ENCODE measurements at places on chromosomes 4 and X.

- DNase-seq = no peak
Observed at GRCh38 chr4:110022457-110022856, 109.8 kb downstream of the EGF start.

- DNase-seq = no peak
Observed at GRCh38 chr4:88753658-88754571, 56.3 kb upstream of the NAP1L5 start.

DNA sequence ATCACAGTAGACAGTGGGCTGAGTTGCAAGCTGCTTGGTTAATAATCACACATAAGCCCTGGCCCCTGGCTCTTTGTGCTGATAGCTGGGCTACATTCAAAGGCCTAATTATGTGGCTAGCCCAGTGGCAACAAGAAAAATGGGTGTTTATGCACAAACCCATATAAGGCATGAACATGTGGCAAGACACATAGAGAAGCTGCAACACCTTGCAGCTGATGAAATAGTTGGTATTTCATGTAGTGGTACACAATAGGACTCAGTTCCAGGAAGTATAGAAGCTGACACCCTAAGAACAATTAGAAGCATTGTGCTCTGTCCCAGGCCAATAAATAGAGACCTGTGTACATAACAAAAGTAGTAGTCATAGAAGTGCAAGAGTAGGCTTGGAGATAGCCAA, 14.6 kb upstream of the ZNF630 start:
- DNase-seq = no peak

DNA sequence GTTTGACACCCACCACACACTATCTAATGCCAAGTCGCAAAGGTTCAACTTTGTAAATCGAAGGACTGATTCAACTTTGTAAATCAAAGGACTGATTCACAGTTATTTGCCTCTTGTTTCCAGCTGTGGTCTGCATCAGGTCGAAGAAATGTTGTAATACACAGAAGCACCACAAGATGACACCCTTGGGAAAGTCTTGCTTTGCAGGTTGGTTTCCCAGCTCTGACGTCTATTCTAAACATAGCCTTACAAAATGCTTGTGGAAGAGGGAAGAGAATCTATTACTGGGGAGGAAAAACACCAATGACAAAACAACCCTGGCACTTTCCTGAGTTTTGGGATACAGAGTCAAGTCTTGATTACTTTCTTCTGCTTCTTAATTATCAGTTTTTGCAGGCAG, 35.3 kb downstream of the SUPT20HL1 start:
- peak; percentile 23 for DNase-seq

DNA sequence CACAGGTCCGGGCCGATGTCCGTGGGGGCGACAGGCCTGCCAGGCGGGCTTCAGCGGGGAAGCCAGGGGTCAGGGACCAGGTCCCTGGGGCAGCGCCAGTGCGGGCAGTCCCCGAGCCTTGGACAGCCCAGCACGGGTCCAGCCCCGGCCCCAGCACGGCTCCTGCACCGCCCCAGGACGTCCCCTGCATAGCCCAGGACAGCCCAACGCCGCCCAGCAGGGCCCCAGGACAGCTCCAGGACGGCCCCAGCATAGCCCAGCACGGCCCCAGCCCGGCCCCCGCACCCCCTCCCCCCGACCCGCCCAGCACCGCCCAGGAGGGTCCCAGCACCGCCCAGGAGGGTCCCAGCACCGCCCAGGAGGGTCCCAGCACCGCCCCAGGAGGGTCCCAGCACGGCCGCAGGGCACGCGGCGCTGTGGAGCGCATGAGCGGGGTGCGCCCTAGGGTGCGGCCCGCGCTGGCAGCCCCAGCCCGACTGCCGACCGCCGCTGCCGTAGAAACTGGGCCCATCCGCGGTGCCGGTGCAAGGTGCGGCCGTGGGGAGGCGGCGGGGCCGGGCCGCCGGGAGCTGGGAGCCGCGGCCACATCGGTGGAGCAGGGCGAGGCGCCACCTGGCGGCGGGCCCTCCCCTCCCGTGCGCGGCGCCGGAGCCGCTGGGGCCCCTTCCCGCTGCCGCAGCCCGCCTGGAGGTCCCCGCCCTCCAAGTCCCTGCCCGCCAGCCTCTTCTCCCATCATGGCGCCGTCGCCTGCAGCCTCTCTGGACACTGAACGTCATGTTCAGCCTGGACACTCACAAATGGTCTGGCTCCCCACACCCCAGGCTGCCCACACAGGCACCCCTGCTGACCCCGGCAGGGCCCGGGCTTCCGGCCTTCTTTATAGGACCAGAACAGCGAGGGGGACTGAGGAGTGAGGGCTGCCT, 106.8 kb upstream of the NKX1-1 start:
- DNase-seq = peak; percentile 27

- no peak for DNase-seq
Observed at GRCh38 chr4:3203971-3204431, 45.0 kb upstream of the MSANTD1 start.

DNA sequence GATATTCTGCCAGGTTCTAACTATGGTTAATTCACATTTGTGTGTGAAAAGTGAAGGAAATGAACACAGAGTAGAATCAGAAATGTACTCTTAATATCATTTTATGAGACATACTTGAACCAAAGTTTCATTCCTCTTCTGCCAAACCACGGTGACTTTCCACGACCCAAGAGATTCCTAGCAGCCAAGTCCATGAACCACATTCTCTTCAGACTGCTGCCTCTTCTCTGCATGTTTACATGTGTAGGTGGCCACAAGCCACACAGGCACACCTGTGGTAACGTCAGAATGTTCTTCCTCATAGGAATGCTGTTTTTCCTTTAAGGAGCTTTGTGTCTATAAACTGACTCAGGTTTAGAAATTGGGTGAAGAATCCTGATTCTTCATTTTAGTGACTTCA, 1411.2 kb downstream of the RAPGEF2 start:
- no peak for DNase-seq

GRCh38 chr4:166165829-166166420, 292.9 kb downstream of the TLL1 start:
- no peak for DNase-seq

DNA sequence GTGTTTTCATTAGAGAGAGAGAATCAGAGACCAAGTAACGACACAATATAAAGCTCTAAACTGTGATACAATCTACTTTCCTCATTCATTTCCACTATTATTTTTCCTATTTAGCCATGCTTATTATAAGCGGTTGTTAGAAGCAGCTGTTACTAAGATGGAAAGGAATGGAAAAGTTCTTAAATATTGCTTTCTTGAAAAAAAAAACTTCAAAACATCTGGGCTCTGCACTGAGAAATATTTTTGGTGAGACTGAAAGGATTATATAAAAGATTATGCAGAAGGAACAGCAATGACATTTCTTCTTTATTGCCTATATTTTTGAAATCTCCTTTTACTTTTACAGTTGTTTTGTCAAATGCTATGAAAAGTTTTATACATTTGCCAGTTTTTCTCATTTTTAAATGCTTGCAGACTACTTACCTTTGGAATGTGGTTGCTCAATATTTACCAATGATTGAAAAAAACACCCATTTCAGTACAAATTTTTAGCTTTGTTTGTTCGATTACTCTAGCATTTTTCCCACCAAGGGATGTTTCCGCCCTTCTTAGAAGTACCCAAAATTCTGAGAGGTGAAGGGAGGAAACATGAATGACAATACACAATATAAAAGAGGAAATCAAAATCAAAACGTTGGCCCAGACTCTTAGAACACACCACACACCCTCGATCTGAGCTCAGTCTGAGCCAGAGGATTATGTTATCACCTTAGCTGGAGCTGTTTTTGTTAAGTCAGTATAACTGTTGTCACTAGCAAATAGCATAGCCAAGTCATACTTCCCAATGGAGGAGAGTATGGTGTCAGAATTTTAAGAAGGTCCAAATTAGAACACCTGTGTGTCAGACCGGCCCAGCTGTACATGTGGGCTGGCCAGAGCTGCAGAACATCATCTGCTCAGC, 18.4 kb downstream of the DKK2 start:
- no peak for DNase-seq

DNA sequence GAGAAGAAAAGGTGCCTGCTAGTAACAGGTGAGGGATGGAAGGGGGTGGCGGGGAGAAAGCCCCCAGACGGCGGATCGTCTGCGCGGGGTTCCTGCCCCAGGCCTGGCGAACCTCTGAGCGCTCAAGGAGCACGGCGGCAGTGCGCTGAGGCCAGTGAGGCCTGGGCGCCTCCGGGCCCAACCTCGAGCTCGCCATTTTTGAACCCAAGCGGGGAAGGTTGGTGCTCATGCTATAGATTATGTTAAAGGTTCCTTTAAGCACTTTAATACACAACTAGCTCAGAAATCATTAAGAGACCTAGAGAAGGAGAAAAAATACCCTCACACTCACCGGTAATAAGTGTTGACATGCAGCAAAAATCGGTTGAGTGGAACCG, 7.9 kb downstream of the PITX2 start:
- no peak for DNase-seq

- no peak for DNase-seq
Observed at GRCh38 chr4:185318679-185319078, 77.0 kb downstream of the LRP2BP start.

DNA sequence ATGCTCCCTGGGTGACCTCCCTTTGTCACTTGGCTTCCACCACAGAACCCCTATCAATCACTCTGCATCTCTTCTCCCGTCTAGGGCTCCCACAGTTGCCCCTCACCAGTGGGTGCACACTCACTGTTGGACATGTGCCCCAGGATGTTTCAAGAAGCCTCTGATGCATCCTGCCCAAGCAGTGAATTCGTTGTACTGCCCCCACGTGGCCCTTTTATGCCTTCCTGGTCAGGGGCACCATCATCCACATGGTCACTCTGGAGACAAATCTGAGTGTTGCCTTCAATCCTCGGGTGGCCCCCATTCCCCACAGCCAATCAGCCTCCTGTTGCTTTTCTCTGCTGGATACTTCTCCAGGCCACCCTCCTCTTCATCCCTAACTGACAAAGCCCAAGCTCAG, 12.2 kb downstream of the ITIH6 start:
- no peak for DNase-seq

- DNase-seq = no peak
Observed at GRCh38 chrX:40108162-40108958, 10.6 kb upstream of the BCOR start.

DNA sequence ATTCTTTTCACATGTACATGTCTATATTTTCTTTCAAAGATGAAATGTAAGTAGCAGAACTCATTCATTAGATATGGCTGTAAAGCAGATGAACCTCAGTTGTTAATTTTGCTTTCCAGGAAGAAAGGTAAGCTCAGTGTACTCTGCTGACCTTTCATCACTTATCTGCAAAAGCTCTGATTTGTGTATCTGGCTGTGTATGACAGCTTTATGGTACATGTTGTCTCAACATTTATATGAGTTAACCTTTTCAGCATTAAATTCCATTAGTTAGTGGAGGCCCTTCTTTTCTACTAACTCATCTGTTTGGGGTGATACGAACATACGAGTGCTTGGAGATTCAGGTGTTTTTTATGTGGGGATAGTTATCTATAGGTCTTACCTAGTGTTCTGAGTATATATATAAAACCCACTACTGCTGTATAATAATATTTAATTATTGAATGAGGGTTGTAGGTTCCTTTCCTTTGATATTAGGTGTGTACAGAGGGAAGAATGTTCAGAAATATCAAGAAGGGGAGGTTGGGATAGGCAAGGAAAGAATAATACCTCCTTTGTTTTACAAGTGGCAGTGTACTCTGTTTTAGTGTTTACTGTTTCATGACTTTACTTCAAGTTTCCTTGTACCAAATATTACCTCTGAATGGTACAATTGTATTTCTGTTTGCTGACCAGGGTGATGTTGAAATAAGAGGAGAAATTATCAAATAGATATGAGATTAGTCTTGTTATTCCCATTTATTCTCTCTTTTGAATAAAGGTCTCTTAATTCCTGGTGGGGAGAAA, 395.5 kb downstream of the ARHGAP24 start:
- no peak for DNase-seq

- DNase-seq = no peak
Observed at GRCh38 chr4:5220028-5220427, 168.7 kb downstream of the STK32B start.

DNA sequence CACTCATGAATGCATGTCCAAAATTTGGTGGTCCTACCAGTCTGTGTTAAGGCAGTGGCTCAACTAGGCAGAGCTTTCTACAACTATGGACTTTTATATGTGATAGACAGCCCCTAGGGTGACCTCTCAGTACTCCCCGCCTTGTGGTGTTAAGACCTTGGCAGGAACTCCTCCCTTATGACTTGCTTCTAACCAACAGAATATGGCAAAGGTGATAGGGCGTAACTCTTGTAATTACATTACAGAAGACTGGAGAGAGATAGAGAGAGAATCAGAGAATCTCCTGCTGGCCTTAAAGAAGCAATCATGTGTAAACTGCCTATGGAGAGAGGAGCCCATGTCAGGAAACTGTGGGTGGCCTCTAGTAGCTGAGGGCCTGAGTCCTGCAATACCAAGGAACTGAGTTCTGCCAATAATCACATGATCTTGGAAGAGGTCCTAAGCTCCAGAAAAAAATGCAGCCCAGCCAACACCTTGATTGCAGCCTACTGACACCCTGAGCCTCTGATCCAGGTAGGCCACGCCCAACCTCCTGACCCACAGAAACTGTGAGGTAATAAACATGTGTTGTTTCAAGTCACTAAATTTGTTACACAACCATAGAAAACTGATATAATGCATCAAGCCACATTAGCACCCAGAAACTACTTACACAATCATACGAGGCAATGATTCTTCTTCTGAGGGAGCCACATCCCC, 68.9 kb downstream of the INPP4B start:
- DNase-seq = no peak

DNA sequence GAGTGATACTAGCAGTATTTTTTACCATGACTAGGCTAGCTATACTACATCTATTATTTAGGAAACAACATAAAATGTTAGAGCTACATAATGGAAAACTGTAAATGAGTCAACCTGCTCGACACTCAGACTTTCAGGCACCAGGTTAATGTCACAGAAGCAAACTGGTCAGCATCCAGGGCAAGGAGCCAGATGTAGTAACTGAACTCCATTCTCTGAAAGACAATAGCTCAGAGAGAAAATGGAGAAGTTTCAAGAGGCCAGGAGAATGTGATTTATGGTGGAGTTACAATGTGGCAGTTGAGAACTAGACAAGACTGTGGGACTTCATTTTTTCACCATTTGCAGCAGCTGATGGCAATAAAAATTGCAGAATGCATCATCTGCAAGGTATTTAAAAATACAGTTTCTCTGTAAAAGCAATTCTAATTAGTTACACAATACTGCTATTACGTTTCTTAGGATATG, 342.7 kb upstream of the PABPC4L start:
- no peak for DNase-seq

DNA sequence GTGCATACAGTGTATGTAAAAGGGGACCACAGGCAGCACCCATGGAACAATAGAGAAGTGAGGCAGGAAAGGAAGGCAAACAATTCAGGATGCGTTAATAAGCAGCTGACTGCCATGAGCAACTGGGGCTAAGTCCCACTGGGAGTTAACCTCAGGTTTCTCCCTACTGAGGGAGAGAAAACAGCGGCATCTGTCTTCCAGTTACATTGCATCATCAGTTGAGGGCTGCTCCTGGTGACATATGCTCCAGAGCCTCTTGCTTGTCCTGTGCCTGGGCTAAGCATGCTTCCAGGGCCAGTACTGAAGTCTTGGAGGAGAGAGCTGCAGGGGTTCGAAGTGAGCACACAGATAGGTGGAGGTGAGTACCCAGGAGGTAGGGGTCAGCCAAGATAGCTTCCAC, 24.3 kb downstream of the RAI2 start:
- no peak for DNase-seq

- DNase-seq = no peak
Observed at GRCh38 chr4:13703096-13703495, 75.6 kb upstream of the BOD1L1 start.

Data from stimulated activated CD4-positive, alpha-beta T cell treated with anti-CD3 and anti-CD28 coated beads, TNF-alpha, amount 100 ng/mL, for 4 hours (primary cell).